ENCODE measurements at places on chromosomes 12 and 14. TPM values are rescaled to one million over a fixed set of nuclear protein-coding genes. Genes with fewer than 3 reads are reported as not detected.

Gene PTPRQ
- 1.2 TPM for total RNA-seq

Gene KRT82
- total RNA-seq: not detected

Gene LACRT
- not detected for total RNA-seq

Gene RHEBL1
- total RNA-seq: not detected

Gene GNB3
- total RNA-seq: 0.45 TPM
